Mucosa of gallbladder (tissue), 1 donor: ENCODE measurements at places on chromosomes 3 and 15. TPM values are rescaled to one million over a fixed set of nuclear protein-coding genes. Genes with fewer than 3 reads are reported as not detected.

The SOX2 gene
- total RNA-seq: 0.55 TPM

The SGO1 gene
- 0.83 TPM for total RNA-seq

The ISLR gene
- 53.0 TPM for total RNA-seq

The SST gene
- total RNA-seq: 3.0 TPM

The IL17RC gene
- 33.3 TPM for total RNA-seq

The SCAANT1 gene
- total RNA-seq: not detected

The SNX22 gene
- 1.0 TPM for total RNA-seq

The THRB gene
- 7.1 TPM for total RNA-seq

The MITF gene
- 62.0 TPM for total RNA-seq

The C3orf22 gene
- total RNA-seq: not detected

The SI gene
- 0.03 TPM for total RNA-seq

The PLCB2 gene
- total RNA-seq: 36.4 TPM

The ADPRH gene
- 9.5 TPM for total RNA-seq

The SKOR1 gene
- 0.43 TPM for total RNA-seq

The RTP3 gene
- total RNA-seq: not detected

GRCh38 chr3:39189959-39190269, 2.5 kb downstream of the XIRP1 start:
- DNase-seq: peak; percentile 71

- peak; percentile 38 for DNase-seq
Measured at GRCh38 chr3:57227930-57228751, 612 bp downstream of the APPL1 start.

DNA sequence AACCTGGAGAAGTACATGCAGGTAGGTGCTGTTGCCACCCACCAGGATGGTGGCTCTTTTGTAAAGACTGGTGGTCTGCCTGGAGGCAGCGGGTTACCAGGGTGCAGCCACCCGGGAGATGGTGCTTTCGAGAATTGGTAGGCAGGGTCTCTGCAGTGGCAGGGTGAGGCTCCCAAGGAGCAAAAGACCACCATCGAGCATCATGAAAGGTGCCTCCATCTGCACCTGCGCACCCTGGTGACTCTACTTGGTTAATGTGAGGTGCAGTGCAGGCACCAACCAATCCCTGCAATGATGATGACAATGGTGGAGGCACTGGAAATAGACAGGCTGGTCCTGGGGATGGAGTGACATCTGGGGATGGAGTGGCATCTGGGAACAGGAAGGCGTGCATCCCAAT, 236.7 kb downstream of the ADAMTS17 start:
- no peak for DNase-seq

DNA sequence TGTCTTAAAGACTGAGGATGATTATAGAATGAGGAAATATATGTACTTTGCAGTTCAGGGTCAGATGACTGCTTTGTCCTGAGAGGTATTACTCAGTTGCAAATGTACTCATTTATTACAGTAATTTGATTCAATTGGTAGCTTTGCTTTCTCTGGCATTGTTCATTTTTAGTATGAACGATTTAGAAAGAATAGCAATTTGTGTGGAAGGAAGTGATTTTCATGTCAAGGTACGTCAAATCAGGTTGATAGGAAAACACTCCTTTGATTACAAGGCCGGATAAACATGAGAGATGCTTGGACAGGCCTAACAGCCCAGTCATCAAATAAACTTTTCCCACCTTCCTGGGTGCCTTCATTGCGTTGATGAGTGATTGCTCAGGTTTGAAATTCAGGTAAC, 53.8 kb downstream of the UNC13C start:
- no peak for DNase-seq

GRCh38 chr3:126423191-126424038, 28.7 kb downstream of the CFAP100 start:
- DNase-seq: no peak

GRCh38 chr3:12991861-12992281, 81.4 kb downstream of the IQSEC1 start:
- DNase-seq: no peak

DNA sequence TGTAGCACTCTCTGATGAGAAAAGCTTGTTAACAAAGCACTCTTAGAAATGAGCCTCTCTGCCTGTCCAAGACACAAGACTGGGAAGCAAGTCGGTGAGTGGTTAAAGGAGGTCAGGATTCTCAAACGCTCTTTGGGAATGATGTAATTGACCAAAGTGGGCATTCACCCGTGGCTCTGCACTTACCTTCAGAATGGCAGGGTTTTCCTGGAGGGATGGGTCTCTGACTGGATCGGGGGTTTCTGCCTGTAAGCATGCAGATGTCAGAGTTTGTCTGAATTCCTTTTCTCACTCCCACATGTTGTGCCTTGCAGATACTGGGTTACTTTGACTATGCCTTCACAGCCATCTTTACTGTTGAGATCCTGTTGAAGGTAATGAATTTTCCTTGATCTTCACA, 106.3 kb downstream of the CHDH start:
- DNase-seq: no peak

DNA sequence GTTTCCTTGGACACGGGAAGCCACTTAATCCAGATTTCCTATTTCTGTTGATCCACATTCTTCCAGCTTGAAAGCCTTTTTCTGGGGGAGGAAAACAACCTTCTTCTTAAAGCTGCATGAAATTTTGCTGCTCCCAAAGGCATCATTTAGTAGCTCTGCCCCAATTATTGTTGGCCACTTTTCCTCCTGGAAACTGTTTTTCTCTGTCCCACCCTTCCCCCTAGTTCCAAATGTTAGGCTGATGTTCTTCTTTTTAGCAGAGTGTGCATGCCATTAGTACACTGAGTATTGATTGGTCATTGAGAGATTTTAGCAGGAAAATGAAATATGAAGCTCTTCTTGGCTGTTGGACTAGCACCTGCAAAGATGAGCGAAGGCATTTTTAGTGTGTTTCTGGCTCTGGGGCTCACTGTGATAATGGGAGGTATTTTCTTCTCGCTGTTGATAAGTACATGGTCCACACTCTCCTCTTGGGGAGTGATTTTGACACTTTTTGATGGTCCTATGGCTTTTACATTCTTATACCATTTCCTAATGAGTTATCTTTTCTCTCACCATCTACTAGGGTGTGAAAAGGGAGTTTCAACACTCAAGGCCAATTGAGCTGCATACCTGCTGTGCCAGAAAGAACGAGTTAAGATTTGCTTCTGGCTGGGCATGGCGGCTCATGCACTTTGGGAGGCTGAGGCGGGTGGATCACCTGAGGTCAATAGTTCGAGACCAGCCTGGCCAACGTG, 200.5 kb downstream of the PTPRG start:
- DNase-seq: no peak

DNA sequence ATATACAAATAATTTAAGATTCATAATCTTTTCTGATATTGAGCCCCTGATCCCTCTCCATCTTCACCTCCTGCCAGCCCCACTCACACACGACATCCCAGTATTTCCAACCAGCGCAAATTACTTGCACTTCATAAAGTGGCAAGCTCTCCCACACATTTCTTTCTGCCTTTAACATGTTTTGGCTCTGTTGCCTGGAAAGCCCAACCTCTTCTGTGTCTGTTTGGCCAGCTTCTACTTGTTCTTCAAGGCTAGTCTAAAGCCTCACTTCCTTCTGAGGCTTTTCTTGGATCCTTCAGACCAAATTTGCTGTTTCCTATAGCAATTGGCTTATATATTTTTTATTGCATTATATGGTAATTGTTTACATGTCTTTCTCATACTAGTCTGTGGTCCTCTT, 5.1 kb upstream of the TM6SF1 start:
- no peak for DNase-seq

DNA sequence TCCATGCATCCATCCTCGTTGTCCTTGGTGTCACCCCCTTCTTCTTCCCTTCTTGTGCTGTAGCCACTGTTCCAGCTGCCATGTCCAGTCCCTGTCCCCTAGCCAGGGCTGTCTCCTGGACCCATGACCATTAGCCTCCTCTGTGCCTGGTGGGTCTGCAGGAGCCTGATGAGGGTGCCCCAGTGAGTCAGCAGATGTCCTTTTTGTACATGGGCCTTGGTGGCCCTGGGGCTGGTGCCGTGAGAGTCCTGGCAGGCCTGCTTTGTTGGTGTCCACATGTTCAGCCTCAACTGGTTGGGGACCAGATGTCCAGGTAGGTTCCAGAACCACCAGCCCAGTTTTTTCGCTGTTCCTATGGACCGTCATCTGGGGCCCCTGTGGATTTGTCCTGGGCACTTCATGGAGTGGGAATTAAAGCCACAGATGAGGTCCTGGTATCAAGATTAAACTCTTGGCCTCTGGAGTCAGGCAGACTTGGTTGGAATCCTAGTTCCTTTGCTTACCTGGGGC, 66.1 kb downstream of the FBLN2 start:
- DNase-seq: no peak

- DNase-seq: peak; percentile 71
Measured at GRCh38 chr3:52428151-52429005, 16.5 kb downstream of the SEMA3G start.

GRCh38 chr3:139941580-139941979, 6.6 kb downstream of the CLSTN2 start:
- no peak for DNase-seq

- no peak for DNase-seq
Measured at GRCh38 chr15:33766389-33766788, 201.9 kb upstream of the CHRM5 start.

DNA sequence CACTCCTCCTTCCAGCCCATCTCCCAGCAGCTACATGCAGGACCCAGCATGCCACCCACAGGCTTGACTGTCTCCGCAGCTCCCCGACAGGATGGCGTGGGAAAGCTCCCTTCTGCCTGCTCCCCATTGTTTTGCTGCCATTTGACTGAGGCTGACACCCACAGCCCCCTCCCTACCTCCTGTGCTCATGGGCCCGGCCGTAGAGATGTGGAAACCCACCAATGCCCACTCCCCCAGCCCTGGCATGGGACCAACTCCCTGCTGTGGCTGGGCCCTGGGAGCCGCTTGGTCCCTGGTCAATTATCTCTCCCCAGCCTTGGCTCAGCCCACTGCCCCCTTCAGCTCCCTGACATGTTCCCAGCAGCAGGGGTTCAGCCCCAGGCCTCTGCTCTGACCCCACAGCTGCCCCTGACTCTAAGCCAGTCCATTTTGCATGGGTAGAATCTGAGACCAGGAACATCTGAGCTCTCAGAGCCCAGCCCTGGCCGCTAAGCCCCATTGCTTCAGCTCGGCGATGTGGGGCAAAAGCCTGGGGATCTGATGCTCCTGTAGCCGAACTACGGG, 8.2 kb downstream of the C3orf22 start:
- DNase-seq: no peak

DNA sequence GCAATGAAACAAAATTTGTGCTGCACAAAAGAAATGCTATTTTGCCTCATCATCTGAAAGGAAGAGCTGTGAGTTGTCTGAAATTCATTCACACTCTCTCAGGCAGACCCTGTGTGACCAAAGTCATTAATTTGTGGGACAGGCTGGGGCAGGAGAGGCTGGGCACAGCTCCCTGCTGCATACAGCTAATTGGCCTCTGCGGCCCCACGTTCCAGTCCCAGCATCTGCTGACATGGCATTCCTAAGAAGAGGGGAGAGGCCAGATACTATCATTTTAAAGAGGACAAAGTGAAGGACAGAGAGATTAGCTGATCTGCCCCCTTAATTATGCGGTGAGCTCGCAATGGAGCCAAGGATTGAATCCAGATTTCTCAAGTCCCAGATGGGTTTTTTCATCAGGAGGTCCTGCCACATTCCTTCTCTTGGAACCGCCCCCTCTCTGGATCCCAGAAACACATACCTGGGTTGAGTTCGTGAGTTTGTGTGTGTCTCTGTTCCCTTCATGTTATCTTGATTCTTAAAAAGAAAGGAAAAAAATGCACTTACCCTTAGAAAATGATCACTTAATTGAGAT, 25.1 kb downstream of the POLR2M start:
- no peak for DNase-seq

- DNase-seq: no peak
Measured at GRCh38 chr3:83632526-83632925, 1326.3 kb upstream of the CADM2 start.

DNA sequence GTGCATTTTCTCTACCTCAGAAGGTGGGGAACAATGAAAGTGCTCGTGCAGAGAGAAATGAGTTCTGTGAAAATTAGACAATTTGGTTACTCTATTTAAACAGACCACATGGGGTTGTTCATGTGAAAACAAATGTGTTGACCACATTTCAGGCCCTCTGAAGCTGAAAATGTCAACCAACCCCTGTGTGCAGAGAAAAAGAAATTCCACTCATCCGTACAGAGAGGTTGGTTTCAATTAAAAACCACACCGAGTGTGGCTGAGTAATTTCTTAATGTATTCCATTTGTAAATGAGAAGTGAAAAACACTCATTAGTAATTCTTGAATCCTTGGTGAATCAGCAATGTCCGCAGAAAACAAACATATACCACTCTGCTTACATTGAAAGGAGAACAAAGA, 46.9 kb upstream of the SLC7A14 start:
- no peak for DNase-seq

DNA sequence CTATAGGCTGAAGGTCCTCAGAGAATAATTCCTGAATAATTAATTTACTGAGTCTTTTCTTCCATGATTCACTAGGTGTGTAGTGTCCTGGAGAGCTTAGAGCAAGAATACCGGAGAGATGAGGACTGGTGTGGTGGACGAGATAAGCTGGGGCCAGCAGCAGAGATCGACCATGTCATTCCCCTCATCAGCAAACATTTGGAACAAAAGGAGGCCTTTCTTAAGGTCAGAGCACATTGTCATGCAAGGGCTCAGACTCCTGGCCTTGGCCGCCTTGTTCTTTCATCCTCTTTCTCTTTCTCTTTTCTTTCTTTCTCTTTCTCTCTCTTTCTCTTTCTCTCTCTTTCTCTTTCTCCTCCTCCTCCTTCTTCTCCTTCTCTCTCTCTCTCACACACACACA, 291.4 kb upstream of the UMPS start:
- DNase-seq: no peak

GRCh38 chr3:72474775-72475174, 373.5 kb downstream of the SHQ1 start:
- DNase-seq: no peak

DNA sequence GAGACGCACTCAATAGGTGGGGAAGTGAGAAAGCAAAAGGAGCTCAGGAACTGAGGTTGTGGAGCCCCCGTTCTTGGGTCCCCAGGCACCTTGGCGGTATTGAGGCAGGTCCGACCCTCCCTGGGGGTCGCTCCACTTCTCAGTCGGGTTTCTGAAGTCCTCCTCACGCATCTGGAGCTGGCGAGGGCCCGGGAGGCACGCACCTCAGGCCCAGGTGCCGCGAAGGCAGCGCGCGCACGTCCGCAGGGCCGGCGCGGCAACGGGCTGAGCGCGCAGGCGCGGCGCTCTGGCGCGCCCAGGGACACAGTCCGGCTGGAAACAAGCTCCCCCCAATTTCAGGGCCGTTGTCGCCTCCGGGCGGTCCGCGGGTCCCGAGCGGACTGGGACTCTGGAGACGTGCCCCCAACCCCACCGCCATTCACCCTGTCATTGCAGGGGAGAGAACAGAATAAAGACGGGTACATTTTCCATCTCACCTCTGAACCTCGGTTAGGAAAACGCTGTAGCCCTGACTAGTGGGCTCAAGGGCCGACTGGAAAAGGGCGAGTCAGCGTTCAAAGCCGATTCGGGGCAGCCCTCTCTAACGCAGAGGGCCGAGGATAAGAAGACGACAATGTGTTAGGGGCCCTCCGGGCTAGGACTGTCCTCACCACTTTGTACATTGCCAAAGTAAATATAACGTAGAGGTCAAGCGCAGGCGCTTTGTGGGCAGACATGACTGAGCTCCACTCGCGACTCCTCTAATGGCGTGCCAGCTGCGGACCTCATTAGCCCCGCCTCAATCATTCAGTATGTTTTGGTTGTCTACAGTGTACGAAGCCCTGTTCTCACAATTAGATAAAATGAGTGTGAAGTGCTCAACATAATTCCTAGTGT, at the start of gene ZNF770:
Gene ZNF770 (minus strand): TSS at position 261 of the 876 bp plus-strand sequence. CDS start 4,853 bp downstream, outside the sequence.
- DNase-seq: peak; percentile 81
